ENCODE measurements at places on chromosomes 12 and 14.

GRCh38 chr12:3753544-3754284 lies 805 bp upstream of the CRACR2A start:
- no peak for DNase-seq

DNA sequence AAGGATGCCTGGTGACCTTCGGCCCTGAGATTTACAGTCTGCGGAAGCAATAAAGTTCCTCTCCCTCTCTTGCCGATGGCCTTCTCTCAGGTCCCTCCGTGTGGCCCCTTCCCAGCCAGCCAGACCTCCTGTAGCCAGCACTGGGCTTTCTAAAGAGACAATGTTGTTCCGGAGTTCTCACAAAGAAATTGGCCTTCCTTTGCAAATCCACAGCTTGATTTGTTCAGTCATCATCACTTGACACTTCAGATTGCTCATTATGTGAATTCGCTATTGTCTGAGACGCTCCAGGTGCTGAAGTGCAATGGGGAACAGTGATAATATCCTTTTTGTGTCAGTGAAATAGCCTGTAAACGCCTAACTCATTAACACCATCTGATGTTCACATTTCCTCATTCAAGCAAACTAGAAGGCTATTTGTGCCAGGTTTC lies 43.7 kb upstream of the GPHB5 start:
- no peak for DNase-seq

DNA sequence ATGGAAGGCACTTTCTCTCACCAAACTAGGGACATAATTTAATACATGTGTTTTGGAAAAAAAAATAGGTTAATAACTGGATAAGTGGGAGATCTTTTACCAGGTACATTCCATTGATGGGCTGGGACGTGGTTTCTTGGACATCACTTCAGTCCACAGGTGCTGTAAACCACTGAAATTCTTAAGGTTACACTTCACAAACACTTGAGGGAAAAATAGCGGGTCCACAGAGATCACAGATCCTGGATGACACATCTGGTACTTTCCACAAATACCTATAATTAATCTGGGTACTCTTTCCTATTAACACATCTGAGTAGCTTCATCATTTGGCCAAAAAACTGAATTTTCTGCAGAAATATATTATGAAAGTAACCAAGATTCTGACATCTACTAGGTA lies 85.0 kb downstream of the POLR3B start:
- no peak for DNase-seq

DNA sequence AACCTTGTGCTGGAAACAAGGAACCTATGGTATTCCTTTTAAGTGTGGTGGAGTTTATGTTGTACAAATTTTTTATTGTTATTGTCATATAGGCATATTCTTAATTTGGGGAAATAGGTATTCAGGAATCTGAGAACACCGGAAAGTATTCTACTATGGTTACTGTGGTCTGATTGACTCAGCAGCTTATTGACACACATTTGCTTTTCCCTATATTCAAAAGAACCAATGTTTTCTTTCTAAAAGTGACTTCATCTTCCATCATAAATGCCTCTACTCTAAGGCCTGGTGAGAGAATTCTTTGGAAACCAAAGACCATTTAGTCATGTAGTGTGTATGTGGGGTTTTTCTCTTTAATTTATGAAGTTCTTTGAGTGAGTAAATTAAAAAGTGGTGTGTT lies 474.8 kb downstream of the TMTC2 start:
- DNase-seq: no peak

GRCh38 chr12:64273527-64274403 lies 51.7 kb upstream of the KICS2 start:
- peak; percentile 27 for DNase-seq

- no peak for DNase-seq
Measured at GRCh38 chr14:87623616-87624015, 369.4 kb downstream of the GALC start.

DNA sequence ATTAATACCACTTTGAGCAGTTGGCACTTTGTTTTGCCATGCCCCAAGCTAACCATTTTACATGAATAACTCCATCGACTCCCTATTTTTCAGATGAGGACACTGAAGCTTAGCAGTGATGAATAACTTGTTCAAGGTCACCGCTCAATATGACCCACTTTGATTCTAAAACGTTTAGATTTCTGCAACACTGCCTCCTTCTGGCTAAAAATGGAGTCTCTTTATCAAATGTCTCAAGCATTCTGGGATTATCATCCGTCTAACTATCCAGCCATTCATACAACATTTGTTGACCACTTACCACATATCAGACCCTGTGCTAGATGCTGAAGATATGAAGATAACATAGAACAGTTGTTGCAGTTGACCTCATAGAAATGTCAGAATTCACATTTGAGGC lies 298.0 kb downstream of the PPFIA2 start:
- no peak for DNase-seq

- DNase-seq: no peak
Measured at GRCh38 chr14:59857328-59857727, 13.2 kb downstream of the RTN1 start.

- DNase-seq: no peak
Measured at GRCh38 chr14:103372552-103373304, 12.5 kb upstream of the MARK3 start.

DNA sequence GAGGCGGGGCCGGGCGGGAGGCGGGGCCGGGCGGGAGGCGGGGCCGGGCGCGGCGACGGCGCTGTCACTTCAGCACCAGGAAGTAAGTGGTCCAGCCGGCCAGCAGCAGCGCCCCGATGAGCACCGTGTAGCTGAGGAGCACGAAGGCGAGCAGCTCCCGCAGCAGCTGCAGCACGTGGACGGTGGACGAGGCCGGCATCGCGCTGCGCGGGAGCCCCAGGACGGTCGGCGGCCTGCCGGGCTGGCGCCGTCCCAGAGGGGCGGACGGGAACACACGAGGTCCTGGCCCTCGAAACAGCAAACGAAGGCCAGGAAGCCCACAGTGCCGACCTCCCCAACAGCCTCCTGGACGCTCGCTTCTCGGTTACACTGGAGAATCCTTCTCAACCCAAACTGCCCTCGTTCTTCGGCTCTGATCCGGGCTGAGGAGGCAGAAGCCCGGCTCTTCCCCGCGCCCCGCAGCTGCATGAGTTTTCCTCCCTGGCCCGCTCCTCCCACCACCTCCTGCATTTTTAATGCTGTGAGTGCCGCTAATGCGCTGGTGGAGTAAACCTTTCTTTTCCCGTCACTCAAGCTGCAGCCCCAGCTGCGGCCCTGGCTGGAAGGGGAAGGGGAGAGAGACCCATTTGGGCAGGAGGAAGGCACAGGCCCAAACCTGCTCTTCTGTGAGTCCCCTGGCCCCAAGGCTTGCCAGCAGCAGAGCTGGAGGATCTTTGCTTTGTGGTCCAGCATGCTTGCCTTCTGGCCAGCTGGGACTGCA lies 694 bp upstream of the DIABLO start:
- DNase-seq: no peak

DNA sequence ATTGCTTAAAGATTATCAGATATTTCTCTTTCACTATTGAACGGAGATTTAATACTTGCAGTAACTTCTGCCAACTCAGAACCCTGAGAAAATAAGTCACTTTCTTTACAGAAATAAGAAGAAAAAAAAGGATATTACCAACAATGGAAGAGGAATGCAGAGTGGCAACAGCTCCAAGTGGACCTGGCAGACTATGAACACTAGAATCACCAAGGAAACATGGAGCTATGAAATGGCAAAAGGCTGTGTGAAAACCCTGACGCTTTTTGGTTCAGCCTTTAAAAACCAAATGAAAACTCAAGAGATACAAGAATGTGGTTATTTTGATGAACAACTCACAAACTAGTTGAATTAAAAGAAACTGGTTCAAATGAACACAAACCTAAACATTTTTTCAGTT lies 17.7 kb downstream of the DTD2 start:
- no peak for DNase-seq

- no peak for DNase-seq
Measured at GRCh38 chr12:12804011-12804410, 9.1 kb upstream of the DDX47 start.

DNA sequence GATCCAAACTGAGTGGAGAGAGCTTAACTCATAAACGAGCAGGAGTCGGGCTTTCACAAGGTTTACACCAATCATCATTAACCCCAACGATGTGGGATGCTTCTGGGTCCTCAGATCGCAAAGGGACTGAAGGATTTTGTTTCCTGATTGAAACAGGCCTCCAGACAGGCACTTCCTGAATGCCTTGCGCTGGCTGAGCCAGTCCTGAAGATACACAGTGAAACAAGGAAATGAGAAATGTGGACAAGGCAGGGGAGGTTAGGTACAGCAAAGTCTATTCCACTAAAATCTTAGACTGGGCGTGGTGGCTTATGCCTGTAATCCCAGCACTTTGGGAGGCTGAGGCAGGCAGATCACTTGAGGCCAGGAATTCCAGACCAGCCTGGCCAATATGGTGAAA lies 30.7 kb downstream of the RBM19 start:
- DNase-seq: no peak

DNA sequence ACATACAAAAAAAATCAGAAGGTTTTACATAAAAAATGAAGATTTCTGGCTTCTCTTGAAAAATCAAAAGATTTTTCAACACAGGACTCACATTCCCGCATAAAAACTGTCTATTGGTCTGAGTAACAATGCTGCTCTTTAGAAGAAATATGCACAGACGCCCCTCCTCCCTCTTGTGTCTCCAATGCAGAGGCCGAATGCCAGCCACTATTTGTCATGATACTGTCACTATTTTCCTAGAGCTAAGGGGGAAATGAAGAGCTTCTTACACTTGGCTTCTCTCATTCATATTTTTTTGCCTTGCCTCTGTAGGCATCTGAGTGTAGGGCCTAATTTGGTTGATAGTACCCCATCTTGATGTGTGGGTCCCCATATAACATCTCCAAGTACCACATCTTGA lies 98.0 kb downstream of the BBS10 start:
- DNase-seq: no peak

GRCh38 chr12:59736786-59737185 lies 141.0 kb downstream of the SLC16A7 start:
- DNase-seq: no peak

- no peak for DNase-seq
Measured at GRCh38 chr14:88247228-88247627, 75.8 kb downstream of the KCNK10 start.

- no peak for DNase-seq
Measured at GRCh38 chr12:80165746-80166145, 66.4 kb downstream of the OTOGL start.

DNA sequence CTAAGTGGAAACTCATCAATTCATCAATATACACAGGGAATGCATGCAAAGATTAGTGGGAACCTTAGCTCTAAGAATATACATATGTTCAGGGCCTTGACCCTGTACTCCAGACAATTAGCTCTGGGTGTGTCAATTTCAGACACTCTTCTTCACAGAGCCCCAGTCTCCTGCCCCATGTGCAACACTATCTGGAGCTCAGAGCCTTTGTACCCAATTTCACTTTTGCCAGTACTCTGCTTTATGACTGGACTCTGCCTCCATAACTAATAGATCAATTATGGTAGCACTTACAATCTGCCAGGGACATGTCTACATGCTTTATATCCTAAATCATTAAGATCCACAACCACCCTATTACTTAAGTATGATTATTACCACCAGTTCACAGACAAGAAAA lies 152.5 kb upstream of the PLEKHG7 start:
- DNase-seq: no peak

DNA sequence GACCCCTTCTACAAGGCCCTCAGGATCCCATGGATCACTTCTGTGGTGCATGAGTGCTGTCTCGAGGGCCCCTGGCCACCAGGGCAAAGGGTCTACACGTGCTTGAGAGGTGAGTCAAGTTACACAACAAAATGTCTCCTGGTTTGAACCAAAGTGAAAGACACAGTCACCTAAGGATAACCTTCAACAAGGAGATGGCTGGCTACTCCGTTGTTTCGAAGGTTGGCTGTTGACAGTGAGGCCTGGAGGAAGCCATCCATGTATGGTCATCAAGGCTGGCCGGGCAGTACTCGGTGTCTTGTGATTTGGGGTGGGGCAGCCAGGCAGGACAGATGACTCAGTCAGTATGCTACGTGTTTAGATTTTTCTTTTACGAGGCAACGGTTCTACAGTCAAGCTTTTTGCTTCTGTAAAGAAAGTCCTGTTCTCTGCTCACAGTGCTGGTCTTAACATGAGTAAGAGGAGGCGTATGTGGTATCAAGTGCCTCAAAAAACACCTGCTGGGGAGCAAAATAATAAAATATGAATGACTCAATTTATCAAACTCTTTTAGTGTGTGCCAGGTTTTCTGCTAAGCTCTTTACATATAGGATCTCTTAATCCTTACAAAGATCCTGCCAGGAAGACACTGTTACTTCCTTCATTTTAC lies 18.0 kb upstream of the NT5DC3 start:
- DNase-seq: no peak

GRCh38 chr12:88746386-88746785 lies 166.1 kb upstream of the KITLG start:
- DNase-seq: no peak

GRCh38 chr14:61523751-61524150 lies 171.6 kb upstream of the HIF1A start:
- DNase-seq: no peak

- DNase-seq: peak; percentile 66
Measured at GRCh38 chr12:12008931-12009611, 61.7 kb upstream of the BCL2L14 start.

GRCh38 chr14:30560581-30560980 lies 1.6 kb downstream of the G2E3 start:
- DNase-seq: no peak

GRCh38 chr12:83102499-83102898 lies 415.8 kb downstream of the TMTC2 start:
- no peak for DNase-seq

GRCh38 chr12:91009319-91009950 lies 4.7 kb upstream of the EPYC start:
- no peak for DNase-seq

DNA sequence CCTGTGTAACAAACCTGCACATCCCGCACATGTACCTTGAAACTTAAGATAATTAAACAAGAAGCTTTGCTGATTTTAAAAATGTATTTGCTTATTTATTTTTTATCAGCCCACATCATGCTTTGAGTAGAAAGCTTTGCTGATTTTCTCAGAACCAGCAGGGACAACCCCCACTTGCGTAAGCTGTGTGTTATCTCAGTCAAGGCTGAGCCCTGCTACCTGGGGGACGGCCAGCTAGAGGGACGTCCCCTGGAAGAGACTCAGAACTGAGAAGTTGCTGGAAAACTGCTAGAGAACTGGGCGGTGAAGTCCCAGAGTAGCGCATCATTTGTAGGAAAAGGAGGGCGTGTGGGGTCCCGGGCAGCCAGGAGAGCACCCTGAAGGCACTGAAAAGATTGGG lies 4.1 kb upstream of the PLEK2 start:
- DNase-seq: no peak

GRCh38 chr12:49121047-49121696 lies 10.0 kb downstream of the TUBA1B start:
- no peak for DNase-seq

- no peak for DNase-seq
Measured at GRCh38 chr14:93431036-93431670, 414 bp downstream of the UNC79 start.

DNA sequence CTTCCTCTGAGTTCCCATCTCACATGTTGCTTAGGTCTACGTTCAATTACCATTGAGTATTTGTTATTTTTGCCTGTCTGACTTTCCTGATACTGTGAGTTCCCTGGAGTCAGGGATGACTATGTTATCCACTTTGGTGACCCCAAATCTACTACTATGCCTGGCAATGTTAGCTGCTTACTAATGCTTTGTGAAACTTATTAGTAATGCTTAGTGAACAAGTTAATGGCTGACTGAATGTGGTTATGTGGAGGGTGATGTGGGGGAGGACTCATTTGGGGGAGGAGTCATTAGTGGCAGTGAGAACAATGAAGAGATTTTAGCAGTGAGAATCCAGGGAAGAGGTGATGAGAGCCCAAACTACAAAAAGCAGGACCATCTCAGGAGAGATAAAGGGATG lies 121.6 kb downstream of the KTN1 start:
- no peak for DNase-seq

- no peak for DNase-seq
Measured at GRCh38 chr14:24162093-24162492, 1.0 kb downstream of the IRF9 start.

Measured in activated CD4-positive, alpha-beta T cell treated with anti-CD3 and anti-CD28 coated beads, Interleukin-2, amount 10 ng/mL, durations not matched to agents 7 days and 5 days (primary cell).